ENCODE measurements at places on chromosomes 16 and 17. TPM values are rescaled to one million over a fixed set of nuclear protein-coding genes. Genes with fewer than 3 reads are reported as not detected.
A peak's percentile ranks its signal among the peaks of the same experiment; 100 is the strongest.

- DNase-seq, result no peak
Measured at GRCh38 chr17:73624496-73624988, 19.7 kb downstream of the SDK2 start.

Gene ARL17B
- 14.5 TPM for polyA plus RNA-seq

Gene MSLN
- polyA plus RNA-seq, result 24.9 TPM

- no peak for DNase-seq
Measured at GRCh38 chr16:69260019-69260418, 51.1 kb upstream of the VPS4A start.

Gene ADCY9
- polyA plus RNA-seq, result 8.2 TPM

Gene OR1F1
- not detected for polyA plus RNA-seq

Gene CCDC40
- 9.6 TPM for polyA plus RNA-seq

GRCh38 chr17:16328997-16329396, 24.3 kb downstream of the CENPV start:
- DNase-seq, result no peak

GRCh38 chr16:20830372-20830771, 24.0 kb downstream of the REXO5 start:
- no peak for DNase-seq

Gene DNAH3
- polyA plus RNA-seq, result 0.18 TPM

Gene TBC1D3I
- not detected for polyA plus RNA-seq

GRCh38 chr17:74220946-74221818, 7.8 kb downstream of the TTYH2 start:
- no peak for DNase-seq

DNA sequence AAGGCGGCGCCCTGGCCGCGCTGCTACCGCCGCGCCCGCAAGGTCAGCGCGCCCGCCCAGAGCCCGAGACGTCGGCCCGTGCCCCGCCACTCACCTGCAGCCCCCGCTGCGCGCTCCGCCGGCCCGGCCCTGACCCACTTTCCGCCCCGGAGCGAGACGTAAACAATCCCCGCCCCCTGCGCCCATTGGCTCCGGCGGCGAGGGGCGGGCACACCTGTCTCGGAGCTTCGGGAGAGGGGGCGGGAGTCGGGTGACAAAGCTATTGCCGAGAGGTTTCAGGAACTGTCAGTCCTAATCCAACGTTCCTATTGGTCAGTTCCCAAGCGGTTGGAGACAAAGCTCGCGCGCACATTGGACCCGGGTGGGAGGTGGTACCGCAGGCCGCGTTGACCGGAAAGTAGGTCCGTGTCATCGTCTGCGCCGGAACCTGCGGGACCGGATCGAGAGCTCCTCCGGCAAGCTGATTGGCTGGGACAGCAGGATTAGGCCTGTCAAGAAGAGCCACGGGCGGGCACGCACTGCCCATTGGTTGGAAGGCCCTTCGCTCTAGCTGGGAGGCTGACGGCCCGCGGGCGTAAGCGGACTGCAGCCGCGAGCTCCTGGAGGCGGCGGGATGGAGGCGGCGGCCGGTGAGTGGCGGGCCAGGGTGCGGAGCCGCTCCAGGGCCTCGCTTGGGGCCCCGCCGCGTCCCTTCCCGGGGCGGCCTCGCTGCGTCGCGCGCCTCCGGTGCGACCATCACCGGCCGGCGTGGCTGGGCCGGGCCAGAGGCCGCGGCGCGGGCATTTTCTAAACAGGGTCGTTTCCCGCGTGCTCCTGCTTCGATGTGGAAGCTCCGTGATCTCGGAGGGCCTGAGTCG, at the start of the genes NUBP2 and SPSB3:
Gene NUBP2, plus strand, starts transcription at position 553 of the 857 bp plus-strand sequence. Its CDS starts 61 bp downstream, at position 614.
Gene SPSB3, minus strand, starts transcription at position 164 of the 857 bp plus-strand sequence. CDS start 1,088 bp downstream, outside the sequence.
- peak; percentile 97 for DNase-seq

DNA sequence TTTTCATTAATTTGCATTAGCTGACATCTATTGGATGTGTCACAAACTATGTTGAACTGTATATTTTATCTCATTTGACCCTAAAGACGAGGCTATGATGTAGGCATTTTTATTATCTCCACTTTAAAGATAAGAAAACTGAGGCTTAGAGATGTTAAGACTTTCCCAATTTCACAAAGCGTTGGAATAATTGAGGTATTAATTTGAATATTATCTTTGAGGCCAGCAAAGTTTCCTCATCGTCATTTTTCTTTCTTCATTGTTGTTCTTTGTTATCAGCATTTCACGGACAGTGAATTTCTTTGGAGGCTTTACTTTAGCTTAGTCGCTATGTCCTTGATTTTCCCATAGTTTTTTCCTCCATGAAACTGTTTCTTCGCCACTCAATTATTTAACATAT, 227.5 kb upstream of the MYOCD start:
- DNase-seq, result no peak

Gene GRAPL
- polyA plus RNA-seq, result 2.5 TPM

- no peak for DNase-seq
Measured at GRCh38 chr16:31513126-31513525, 4.9 kb upstream of the RUSF1 start.

DNA sequence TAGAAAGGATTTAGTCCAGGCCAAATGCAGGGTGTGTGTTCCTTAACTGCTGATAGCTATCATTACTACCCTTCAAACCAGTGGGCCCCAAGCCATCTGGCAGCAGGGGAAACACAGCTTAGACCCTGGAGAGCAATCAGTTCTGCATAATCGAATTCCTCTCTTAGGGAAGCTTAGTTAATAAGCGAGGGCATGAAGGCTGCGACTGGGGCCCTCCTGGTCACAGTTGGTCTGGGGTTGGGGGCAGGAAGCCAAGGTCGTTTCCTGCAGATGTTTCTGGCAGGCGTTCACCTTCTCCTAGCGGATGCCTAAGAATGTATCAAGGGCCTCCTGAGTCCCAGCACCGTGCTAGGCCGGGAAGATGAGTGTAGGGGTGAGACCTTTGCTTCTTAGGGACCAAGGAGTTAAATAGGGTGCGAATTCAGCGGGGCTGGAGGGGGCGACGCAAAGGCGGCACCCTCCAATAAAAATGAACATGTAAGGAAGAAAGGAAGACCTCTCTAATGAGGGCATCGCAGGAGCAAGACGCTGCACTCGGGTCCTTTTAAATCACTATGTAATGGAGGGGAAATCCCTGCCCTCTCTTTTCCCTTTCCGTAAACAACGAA, 16.5 kb upstream of the EEF2K start:
- DNase-seq, result no peak

Gene CAPNS2
- polyA plus RNA-seq, result not detected

Gene IGSF6
- polyA plus RNA-seq, result 2.5 TPM

DNA sequence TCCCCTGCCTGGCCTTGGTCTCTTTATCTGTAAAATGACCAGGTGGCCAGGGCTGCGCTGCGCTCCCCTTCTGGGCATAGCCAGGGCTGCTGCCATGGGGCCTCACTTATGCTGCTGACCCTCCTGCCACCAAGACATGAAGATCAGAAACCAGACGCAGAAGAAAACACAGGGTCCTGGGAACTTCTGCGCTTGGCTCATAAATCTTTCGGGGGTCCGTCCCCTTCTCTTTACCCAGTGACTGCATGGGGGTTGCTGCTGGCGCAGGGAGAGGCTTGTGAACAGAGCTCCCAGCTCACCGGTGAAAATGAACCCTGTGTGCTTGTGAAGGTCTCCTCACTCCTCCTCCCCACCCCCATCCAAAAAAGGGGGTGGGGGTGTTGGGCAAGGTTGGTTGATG, 5.7 kb upstream of the FOXL1 start:
- DNase-seq, result no peak

DNA sequence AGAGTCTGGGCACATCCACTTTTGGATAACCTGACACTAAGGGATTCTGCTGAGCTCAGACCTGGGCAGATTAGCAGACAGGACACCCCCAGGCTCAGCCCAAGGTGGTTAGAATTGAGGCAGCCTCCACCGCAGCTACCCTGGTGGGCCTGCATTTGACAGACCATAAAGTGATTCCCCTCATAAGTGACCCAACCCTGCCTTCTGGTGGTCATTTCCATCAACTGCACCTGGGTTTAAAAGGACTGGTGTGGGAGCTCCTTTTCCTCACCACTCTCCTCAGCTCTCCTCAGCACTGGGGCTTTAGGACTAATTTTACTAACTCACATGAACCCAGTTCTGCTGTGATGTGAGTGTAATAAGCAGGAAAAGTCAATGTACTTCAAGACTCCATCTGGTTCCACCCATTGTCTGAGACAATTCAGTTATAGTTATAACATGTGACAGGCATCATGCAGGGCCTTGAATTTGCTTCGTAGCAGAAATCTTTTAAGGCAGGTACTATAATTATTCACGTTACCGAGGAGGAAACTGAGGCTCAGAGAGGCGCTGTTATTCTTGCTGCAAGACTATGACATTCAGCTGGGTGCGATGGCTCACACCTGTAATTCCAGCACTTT, 42.5 kb downstream of the MYH3 start:
- peak; percentile 60 for DNase-seq

DNA sequence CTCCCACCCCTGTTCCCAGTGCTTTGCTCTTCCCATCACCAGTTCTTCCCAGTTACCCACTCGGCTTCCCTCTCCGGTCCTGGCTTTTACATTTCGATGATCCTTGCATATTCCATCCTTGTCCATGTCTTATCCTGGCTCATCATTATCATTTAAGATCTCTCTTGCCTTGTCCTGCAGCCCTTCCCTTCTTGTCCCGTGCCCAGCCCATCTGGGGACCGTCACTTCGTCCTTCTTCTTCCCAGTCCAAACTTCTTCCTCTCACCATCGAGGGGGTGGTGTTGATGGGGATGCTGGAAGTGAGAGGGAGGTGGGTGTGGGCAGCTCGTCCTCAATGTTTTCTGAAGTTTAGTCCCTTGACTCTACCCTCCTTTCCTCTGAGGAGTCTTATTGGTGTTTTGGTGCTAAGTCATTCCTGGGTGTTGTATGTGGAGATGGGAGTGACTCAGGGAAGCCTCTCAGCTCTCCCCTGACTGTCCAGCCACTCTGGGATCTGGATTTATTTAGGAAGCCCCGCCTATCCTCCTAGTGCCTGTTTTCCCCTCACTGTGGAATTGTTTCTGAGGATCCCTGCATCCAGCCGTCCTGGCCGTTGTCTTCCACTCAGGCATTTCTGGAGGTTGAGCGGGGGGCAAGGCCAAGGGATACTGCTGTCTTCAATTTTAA, 975 bp downstream of the SNX29 start:
- DNase-seq, result no peak

Data from right renal cortex interstitium (tissue), 3 donors.